KBM-7 (cell line): ENCODE measurements at places on chromosomes 12 and 14.
A peak's percentile ranks its signal among the peaks of the same experiment; 100 is the strongest.

DNA sequence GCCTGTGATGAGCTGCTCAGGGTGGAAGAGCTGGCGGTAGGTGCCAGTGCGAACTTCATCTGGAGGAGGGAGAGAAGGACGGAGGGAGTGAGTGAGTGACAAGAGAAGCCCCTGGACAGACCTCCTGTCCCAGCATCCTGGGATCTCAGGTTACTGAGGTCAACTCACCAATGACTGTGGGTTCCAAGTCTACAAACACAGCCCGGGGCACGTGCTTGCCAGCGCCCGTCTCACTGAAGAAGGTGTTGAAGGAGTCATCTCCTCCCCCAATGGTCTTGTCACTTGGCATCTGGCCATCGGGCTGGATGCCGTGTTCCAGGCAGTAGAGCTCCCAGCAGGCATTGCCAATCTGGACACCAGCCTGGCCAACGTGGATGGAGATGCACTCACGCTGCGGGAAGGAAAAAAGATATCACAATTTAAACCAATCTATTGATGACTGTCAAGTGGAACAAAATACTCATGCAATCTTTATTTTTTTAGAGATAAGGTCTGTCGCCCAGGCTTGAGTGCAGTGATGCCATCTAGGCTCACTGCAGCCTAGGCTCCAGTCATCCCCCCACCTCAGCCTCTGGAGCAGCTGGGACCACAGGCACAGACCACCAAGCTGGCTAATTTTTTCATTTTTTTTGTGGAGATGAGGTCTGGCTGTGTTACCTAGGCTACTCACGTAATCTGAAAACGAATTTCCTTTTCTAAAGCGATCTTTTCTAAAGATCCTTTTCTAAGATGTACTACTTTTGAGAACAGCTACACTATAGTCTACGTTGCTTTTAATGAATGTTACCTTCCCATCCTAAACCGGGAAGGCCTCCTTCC is 1.7 kb downstream of the TUBA1B start:
- no peak for DNase-seq

DNA sequence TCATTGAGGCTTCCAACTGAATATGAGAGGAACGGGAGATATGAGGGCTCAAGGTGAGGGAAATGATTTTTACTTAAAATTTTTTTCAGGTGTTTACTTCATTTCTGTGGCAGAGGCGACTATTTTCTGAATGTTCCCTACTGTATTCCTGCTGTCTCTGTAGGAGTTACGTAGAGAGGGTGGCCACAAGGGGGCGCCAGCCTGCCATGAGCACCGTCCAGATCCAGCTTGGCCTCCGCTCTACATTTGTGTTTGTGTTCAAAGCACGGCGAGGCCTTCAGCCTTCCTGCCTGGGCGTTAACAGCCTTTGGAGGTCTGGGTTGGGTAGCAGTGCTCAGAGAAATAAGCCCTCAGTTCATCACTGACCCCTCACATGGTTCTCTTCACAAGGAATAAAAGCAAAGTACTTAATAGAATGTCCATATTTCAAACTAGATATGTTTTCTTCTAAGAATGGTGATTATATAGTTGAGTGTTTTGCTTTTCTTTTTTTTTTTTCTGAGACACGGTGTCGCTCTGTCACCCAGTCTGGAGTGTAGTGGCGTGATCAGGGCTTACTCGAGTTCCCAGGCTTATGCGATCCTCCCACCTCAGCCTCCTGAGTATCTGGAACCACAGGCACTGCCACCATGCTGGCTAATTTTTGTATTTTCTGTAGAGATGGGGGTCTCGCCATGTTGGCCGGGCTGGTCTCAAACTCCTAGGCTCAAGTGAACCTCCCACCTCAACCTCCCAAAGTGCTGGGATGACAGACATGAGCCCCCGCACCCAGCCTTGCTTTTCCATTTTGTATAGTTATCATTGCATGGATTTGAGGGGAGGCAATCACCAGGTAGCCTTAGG is 22.3 kb downstream of the CKB start:
- peak; percentile 83 for DNase-seq

DNA sequence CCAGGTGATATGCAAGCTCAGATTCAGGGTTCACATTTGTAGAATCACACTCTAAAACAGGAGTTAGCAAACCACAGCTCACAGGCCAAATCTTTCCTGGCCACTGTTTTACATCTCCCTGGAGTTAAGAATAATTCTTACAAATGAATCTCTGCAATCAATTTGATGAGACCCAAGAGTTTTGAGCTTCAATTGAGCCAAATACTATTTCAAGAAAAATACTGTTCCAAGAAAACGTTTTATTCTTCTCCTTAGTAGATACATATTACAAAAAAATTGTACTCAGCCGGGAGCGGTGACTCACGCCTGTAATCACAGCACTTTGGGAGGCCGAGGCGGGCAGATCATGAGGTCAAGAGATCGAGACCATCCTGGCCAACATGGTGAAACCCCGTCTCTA is 2.5 kb downstream of the PTGDR start:
- no peak for DNase-seq

DNA sequence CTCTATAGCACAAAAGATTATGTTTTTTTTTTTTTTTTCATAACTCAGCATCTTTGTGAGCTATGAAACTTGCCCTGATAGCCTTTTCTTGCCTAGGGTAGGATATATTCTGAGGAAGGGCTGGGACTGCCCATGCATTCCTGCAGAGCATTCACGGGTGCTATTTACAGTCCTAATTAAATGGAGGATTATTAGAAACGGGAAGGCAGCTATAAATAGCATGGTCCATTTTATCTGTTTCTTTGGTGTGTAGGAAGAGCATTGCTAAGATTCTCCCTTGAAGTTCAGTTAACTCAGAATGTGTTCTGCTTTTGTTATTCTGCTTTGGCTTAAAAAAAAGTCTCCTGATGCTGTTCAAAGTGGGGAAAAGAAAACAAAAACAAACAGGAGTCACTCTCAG is 630.9 kb downstream of the DIO2 start:
- no peak for DNase-seq

- no peak for DNase-seq
Observed at GRCh38 chr14:69484444-69485314, at the start of gene PLEKHD1. Gene PLEKHD1 (plus strand): TSS chr14:69484728. CDS start chr14:69484966, 238 bp downstream.

DNA sequence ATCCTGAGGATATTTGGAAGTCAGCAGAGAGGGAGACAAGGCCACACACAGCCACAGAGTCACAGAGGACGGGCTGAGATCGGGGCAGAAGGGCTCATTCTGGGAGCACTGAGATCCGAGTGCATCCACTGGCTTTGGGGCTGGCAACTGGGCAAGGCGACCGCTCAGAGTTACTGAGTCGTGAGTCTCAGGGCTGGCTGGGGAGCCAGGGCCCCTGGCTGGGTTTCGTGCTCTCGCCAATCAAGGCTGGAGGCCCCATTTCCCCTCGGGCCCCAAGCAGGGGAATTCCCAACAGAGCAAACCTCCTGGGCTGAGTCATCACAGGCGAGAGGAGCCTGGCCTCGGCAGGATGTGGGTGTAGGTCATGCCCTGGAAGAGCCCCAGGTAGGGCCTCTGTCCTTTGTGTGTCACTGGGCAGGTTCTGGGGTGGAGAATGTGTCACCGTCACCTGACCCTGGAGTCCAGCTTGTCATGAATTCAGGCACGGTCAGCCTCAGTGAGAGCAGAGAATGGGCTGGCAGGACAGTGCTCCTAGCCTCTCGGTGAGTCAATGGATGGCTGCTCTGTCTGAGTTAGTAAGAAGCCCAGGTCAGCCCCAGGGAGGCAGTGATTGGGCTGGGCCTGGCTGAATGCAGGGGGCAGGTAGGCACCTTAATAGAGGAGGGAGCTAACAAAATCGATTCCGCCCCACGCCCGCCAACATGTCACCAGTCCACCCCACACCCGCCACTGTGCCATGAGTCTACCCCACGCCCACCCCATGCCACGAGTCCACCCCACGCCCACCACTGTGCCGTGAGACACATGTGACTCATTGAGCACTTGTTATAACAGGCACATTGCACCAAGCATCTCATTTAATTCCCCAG is 16.9 kb downstream of the ASB2 start:
- peak; percentile 54 for DNase-seq

GRCh38 chr12:38116968-38117367 is 199.6 kb upstream of the ALG10B start:
- DNase-seq, result no peak

DNA sequence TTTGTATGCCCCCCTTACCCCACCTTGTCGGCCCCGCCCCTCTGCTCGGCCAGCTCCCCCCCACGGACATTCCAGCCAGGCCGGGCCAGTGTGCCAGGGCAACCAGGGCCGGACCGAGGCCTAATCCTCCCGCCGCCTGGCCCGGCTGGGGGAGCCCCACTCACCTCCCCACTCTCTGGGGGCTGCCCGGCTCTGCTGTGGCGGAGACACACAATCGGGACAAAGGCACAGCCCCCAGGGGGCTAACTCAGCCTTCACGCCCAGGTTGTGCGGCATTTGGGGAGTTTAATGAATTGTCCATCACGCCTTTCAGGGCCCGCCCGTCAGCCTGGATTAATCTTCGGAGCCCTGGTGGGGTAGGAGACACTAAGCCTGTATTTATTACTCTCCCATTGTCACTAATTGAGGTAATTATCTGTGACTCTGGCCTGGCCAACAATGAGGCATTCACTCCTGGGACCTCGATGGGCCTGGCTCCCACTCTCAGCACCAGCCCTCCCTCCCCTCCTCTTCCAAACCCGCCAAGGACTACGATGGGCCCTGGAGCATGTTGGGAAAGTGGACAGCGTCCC is 8.7 kb downstream of the WNT1 start:
- no peak for DNase-seq

DNA sequence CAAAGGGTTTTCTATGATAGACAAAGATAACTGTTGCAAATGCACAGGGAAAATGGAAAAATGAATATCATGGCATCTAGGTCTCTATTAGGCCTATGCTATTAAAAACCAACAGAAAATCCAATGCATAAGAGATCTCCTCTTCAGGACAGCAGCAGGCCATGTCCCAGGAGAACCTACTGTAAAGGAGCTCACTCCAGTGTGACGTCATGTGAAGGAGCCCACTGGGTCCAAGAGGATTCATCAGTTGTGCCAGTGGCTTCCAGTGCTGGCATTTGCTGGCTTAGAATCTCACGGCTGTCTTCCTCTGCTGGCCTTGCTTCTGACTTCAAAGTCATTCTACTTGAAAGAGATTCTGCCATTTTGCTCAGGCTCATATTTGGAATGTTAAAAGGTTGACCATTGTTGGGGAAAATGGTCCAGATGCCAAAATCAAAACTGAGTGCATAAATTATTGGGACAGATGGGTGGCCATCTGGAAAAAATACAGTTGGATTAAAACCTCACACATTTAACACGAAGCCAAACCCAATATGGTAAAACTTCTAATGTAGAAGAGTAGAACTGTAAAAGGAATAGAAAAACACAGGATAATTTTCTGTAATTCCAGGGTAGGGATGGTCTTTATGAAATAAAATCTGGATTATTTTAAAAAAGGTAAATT is 75.4 kb upstream of the ARID2 start:
- DNase-seq, result no peak

- DNase-seq, result no peak
Observed at GRCh38 chr14:83467811-83468210, 1934.2 kb upstream of the SEL1L start.

GRCh38 chr12:53616950-53617349 is 9.2 kb downstream of the ATF7 start:
- no peak for DNase-seq

DNA sequence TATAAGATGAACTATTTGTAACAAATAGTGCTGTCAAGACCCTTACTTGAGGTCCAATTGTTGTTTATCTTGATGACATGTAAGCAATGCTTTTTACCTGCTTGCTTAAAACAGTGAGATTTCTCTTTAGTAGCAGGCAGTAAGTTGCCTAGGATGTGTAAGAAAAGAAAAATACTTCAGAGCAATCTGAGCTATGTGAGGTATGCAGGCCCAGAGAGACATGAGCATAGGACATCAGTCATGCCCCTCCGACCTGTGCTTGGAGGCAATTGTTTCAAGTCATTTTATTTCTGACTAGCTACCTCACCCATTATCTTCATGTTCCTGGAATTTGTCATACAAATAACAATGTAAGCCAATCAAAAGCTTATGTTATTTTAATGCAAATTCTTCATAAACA is 930.6 kb upstream of the FBXO33 start:
- DNase-seq, result no peak

DNA sequence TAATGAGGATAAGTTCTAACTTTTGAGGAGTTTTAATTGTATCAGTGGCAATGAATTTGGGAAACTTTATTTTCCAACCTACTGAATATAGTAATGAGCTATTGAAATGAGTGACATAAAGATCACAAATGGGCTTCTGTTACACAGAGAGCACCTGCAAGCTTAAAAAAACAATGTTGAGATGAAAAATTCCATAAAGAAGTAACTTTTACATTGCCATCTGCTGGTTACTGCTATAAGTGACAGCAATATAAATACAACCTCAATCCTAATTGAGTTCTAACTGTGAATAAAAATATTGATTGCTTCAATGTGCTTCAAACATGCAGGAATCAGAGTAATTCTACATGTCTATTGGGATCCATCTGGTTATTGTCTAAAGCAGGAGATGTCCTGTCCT is 14.2 kb downstream of the WIF1 start:
- DNase-seq, result no peak

DNA sequence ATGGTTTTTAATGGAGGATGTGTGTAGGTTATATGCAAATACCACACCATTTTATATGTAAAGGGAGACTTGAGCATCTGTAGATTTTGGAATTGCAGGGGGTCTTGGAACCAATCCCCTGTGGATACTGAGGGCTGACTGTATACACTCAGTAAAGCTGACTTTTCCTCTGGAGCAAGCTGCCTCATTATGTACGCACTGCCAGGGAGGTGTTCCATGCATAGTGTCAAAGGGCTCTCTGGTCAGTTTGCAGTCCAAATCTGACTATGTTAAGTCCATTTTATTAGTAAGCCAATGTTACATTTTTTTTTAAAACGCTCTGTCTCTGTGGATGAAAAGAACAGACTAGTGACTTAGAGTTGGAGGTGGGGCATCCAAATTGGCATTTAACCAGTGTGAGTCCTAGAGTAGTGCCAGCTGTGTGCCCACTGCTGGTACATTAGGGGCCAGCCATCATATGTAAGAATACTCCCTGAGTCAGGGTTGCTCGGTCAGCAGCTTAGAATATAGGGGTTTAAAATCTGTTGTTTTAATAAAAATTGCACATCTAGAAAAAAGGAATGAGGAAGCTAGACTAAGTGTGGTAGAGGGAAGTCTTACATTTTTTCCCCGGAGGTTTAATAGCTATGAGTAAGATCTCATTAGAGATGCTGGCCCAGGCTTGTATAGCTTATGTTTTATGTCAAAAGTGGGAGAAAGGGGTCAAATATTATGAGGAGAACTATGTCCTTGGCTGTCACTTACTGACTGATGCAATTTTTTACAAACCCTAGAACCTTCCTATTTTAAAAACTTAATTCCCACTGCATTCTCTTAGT is 87.0 kb downstream of the TESC start:
- peak; percentile 8 for DNase-seq

- DNase-seq, result no peak
Observed at GRCh38 chr14:103064978-103065377, 7.6 kb upstream of the CDC42BPB start.
